T-helper 22 cell (primary cell): ENCODE measurements at places on chromosomes 12 and 14.

- DNase-seq, result no peak
Measured at GRCh38 chr14:76941544-76941943, 87.0 kb downstream of the IRF2BPL start.

- no peak for DNase-seq
Measured at GRCh38 chr14:74161526-74162158, 76.9 kb downstream of the LIN52 start.

DNA sequence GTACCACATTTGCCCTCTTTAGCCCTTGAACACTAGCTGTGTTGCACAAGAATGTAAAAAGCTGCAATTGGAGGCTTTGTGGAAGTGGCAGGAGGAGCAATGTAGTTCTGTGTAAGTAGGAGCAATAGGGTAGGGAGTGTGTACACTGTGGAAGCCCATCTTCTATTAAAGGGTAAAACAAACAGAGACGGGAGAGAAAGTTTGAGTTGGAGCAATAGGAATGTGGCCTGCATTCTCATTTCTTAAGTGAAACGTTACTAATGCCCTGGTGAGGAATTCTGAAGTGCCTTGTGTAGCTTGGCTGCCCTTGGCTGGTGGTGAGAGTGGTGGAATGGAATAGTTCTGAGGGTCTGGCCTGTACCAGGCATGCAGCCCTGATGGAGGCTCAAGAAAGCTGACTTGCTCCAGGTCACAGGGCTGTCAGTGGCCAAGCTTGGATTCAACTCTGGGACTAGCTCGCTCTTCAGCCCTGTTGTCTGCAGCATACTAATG, 38.8 kb upstream of the ATP23 start:
- DNase-seq, result no peak

- no peak for DNase-seq
Measured at GRCh38 chr14:62957562-62957961, 87.7 kb downstream of the KCNH5 start.
